ENCODE measurements at places on chromosomes 1 and 21.

GRCh38 chr1:165915932-165916348 lies 88.5 kb downstream of the UCK2 start:
- no peak for DNase-seq

DNA sequence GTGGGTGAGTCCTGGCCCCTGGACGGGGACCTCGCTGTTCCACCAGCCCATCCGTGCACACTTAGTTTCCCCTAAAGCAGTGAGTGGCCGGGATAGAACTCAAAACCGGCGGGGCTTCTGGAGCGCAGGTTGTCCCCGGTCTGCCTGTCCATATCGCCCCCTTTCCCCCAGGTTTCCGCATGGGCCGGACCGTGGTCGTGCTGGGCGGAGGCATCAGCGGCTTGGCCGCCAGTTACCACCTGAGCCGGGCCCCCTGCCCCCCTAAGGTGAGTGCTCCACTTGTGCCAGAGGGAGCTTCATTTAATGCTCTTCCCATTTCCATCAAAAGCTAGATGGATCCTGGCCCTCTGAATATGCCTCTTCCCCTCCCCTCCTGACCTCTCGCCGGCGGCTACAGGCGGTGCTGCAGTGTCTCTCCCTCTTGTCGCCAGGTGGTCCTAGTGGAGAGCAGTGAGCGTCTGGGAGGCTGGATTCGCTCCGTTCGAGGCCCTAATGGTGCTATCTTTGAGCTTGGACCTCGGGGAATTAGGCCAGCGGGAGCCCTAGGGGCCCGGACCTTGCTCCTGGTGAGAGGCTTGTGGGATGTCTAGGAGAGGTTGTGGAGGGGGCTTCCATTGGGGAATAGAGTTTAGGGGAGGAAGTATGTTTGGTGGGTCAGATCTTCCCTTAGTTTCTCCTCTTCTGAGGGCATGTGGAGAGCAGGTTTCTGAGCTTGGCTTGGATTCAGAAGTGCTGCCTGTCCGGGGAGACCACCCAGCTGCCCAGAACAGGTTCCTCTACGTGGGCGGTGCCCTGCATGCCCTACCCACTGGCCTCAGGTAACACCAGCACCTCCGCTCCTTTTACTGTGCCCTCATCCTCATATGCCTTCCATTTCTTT lies 683 bp downstream of the PPOX start:
- DNase-seq: no peak

DNA sequence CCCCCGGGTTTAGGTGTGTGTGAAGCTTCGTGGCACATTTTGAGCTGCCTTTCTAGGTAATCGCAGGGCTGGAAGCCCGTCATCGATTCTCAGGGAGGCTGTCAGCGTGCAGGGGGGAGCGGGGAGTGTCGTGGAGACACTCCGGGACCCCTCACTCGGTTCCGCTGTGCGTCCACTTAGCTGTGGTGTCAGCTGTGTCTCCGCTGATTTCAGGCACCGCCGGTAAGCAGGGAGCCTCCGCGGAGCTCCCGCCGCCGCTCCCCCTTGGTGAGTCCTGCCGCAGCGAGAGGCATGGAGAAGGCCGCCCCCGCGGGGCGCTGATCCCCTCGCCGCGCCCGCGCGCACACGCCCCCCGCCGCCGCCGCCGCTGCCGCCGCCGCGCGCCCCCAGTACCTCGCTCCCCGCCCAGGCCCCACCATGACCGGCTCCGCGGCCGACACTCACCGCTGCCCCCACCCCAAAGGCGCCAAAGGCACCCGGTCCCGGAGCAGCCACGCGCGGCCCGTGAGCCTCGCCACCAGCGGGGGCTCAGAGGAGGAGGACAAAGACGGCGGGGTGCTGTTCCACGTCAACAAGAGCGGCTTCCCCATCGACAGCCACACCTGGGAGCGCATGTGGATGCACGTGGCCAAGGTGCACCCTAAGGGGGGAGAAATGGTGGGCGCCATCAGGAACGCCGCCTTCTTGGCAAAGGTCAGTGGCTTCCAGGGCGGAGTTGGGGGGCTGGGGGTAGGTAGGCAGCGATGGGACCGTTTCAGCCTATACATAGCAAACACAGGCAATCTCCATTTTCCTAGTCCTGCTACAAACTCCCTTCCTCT lies 995 bp downstream of the VASH2 start:
- no peak for DNase-seq

GRCh38 chr1:153513023-153513422 lies 22.8 kb downstream of the S100A6 start:
- DNase-seq: no peak

GRCh38 chr1:148386617-148387016 lies 96.5 kb downstream of the PPIAL4G start:
- no peak for DNase-seq

Measured in SK-N-MC (cell line).